ENCODE measurements at places on chromosomes 16 and 17. TPM values are rescaled to one million over a fixed set of nuclear protein-coding genes. Genes with fewer than 3 reads are reported as not detected.

The HLF gene
- total RNA-seq = 0.25 TPM

The TEKT1 gene
- not detected for total RNA-seq

The KRTAP3-2 gene
- total RNA-seq = not detected

The TNFRSF13B gene
- not detected for total RNA-seq

The TBC1D3E gene
- total RNA-seq = 0.89 TPM

The MYCBPAP gene
- 0.67 TPM for total RNA-seq

The NKD1 gene
- total RNA-seq = under 0.01 TPM

The MTHFSD gene
- total RNA-seq = 14.9 TPM

The RNF135 gene
- 13.8 TPM for total RNA-seq

The KCNH6 gene
- total RNA-seq = not detected

The CBFB gene
- 62.4 TPM for total RNA-seq

The FTO gene
- total RNA-seq = 60.2 TPM

The P2RX5 gene
- total RNA-seq = 6.0 TPM

The NPIPB8 gene
- total RNA-seq = not detected

The RILP gene
- total RNA-seq = 31.9 TPM

The ZFP3 gene
- 0.94 TPM for total RNA-seq

The COL1A1 gene
- 6.3 TPM for total RNA-seq

The CCL7 gene
- not detected for total RNA-seq

The HAPSTR1 gene
- 36.3 TPM for total RNA-seq

The PRR11 gene
- 57.3 TPM for total RNA-seq

The KRTAP1-1 gene
- total RNA-seq = not detected

The HSD3B7 gene
- 16.7 TPM for total RNA-seq

The GRAP gene
- 47.5 TPM for total RNA-seq

The PIK3R6 gene
- not detected for total RNA-seq

The LPCAT2 gene
- total RNA-seq = 26.6 TPM

The HOXB1 gene
- total RNA-seq = not detected

The CDRT15L2 gene
- not detected for total RNA-seq

The CCL23 gene
- not detected for total RNA-seq

The TRIM65 gene
- 30.6 TPM for total RNA-seq

The DUSP3 gene
- 53.5 TPM for total RNA-seq

The ATXN1L gene
- total RNA-seq = 14.4 TPM

The KRT33B gene
- total RNA-seq = not detected

The NGFR gene
- total RNA-seq = not detected

The SLC5A11 gene
- total RNA-seq = not detected

The C17orf113 gene
- total RNA-seq = 0.07 TPM

The TNFAIP1 gene
- 86.3 TPM for total RNA-seq

The G6PC1 gene
- total RNA-seq = not detected

The CDH8 gene
- not detected for total RNA-seq

The BRIP1 gene
- 7.3 TPM for total RNA-seq

The ADAD2 gene
- not detected for total RNA-seq

The GINS2 gene
- total RNA-seq = 20.5 TPM

The CA4 gene
- total RNA-seq = not detected

The OMG gene
- 2.0 TPM for total RNA-seq

The SMIM36 gene
- total RNA-seq = not detected

The CACNG3 gene
- not detected for total RNA-seq

The RCVRN gene
- total RNA-seq = not detected

The SEPTIN12 gene
- total RNA-seq = not detected

The SLC25A10 gene
- total RNA-seq = 27.1 TPM

The IL34 gene
- 5.1 TPM for total RNA-seq

The CUEDC1 gene
- total RNA-seq = 16.4 TPM

The MMP25 gene
- total RNA-seq = under 0.01 TPM

The DLX4 gene
- not detected for total RNA-seq

The KRT31 gene
- not detected for total RNA-seq

The OR4D1 gene
- not detected for total RNA-seq

The CMTM1 gene
- 4.0 TPM for total RNA-seq

Data from mammary microvascular endothelial cell (primary cell).